ENCODE measurements at places on chromosomes 13 and 19. TPM values are rescaled to one million over a fixed set of nuclear protein-coding genes. Genes with fewer than 3 reads are reported as not detected.

Gene FUT6
- total RNA-seq: 3.0 TPM

- DNase-seq: no peak
These were observed 56.1 kb upstream of the MCF2L start for GRCh38 chr13:112912726-112913440.

GRCh38 chr13:22081430-22081829 lies 410.6 kb downstream of the FGF9 start:
- DNase-seq: no peak

- no peak for DNase-seq
These were observed 6.3 kb downstream of the PLIN3 start for GRCh38 chr19:4861147-4861546.

GRCh38 chr13:88736026-88736425 lies 1064.9 kb downstream of the SLITRK5 start:
- DNase-seq: no peak

DNA sequence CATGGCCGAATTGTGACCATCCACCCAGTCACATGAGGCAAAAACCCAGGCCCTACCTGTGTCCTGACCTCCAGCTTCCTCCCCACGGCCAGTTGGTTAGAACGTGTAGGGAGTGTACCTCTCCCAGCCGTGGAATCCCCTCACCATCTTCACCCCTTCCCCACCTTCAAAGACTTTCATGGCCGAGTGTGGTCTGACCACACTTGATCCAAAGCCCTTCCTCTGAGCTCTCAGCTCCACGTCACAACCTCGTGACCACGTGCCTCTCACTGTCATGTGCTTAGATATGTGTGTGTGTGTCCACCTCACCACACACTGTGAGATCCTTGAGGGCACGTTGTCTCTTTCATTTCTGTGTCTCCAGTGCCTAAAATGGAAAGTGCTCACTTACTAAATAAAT lies 48.6 kb upstream of the UBE2L5 start:
- DNase-seq: no peak

GRCh38 chr13:33259296-33259695 lies 26.3 kb downstream of the STARD13 start:
- DNase-seq: no peak
